ENCODE measurements at places on chromosomes 6 and 20. TPM values are rescaled to one million over a fixed set of nuclear protein-coding genes. Genes with fewer than 3 reads are reported as not detected.
A peak's percentile ranks its signal among the peaks of the same experiment; 100 is the strongest.

GRCh38 chr6:81734500-81735150 lies 17.9 kb downstream of the TENT5A start:
- no peaks in the 10 kb centered on the region for H3K27me3 ChIP-seq
- H3K27ac ChIP-seq = no peak overlapping the region
- DNase-seq = no peak

DNA sequence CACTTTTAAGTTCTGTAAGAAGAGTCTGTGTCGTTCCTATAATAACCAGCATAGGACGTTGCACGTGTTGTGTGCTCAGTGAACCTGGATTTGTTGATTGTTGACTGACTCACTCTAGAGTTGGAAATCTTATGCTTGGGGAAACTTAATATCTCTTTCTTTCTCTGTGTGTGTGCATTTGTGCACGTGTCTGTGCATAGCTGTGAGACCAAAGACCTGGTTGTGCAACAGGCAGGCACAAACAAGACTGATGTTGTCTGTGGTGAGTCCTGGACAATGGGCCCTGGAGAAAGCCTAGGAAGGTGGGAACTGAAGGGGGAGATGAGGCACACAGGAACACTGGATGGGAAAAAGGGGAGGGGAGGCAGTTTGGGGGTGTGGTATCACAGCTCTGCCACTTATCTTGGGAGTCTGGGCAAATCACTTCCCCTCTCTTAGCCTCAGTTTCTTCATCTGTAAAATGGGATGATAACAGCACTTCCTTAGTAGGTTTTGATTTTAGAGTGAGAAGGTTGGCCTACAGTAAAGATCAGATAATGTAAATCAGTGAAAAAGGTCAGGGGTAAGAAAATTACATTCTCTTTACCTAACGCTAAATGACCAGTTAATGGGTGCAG lies 8.4 kb downstream of the CD40 start:
- 0 out of 2 replicates have a peak, but pooled peaks cover 3% of the 10 kb centered on the region for H3K36me3 ChIP-seq
- no peak overlapping the region for H3K27ac ChIP-seq
- no peaks in the 10 kb centered on the region for H3K4me1 ChIP-seq

The HLA-C gene
- total RNA-seq = 333 TPM

DNA sequence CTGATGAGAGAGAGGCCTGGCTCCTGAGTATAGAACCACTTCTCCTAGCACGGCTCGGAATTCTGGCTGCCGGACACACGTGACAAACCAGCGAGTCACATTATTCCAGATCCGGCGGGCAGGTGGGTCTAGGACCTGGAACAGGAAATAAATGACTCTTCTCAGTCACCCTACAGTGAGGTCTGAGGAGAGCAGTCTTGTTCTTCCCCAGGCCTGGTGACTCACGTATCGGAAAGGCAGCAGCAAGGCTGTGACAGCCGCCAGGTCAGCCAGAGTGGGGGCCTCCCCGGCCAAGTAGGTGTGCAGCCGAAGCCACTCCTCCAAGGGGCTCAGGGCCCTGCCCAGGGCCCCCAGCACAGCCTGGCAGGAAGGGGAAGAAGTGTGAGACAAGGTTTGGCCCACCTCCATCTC lies 2.8 kb downstream of the VARS1 start:
- H3K27ac ChIP-seq = peak overlapping the region; percentile 98
- peaks cover 45% of the 10 kb centered on the region for H3K4me1 ChIP-seq
- no peaks in the 10 kb centered on the region for H3K27me3 ChIP-seq
- H3K4me3 ChIP-seq = peak overlapping the region; percentile 93
- peak; percentile 81 for DNase-seq
- H3K36me3 ChIP-seq = peaks cover 13% of the 10 kb centered on the region

DNA sequence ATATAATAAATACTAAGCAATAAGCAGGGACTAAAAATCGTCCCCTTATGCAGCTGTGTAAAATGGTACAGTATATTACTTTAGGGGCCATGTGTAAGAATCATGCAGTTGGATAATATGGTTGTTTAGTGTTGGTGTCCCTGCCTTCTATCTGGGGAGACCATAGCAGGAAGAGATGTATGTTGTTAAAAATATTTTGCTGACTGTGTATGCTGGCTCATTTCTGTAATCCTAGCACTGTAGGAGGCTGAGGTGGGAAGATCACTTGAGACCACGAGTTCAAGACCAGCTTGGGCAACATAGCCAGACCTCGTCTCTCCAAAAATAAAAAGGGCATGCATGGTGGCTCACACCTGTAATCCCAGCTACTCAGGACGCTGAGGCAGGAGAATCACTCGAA lies 5.6 kb downstream of the PANK2 start:
- no peak for DNase-seq
- H3K27ac ChIP-seq = no peak overlapping the region
- no peaks in the 10 kb centered on the region for H3K27me3 ChIP-seq
- peaks cover 42% of the 10 kb centered on the region for H3K4me1 ChIP-seq
- no peak overlapping the region for H3K4me3 ChIP-seq

The C2 gene
- 3.1 TPM for total RNA-seq

- no peak overlapping the region for H3K27ac ChIP-seq
- peaks cover 12% of the 10 kb centered on the region for H3K4me1 ChIP-seq
- no peak for DNase-seq
- H3K4me3 ChIP-seq = no peak overlapping the region
- no peaks in the 10 kb centered on the region for H3K27me3 ChIP-seq
These were observed 33.1 kb upstream of the SH3BGRL2 start for GRCh38 chr6:79598012-79598411.

The SAMD10 gene
- 4.2 TPM for total RNA-seq

GRCh38 chr6:83467620-83468036 lies 36.8 kb upstream of the ME1 start:
- H3K27me3 ChIP-seq = no peaks in the 10 kb centered on the region
- H3K4me1 ChIP-seq = no peaks in the 10 kb centered on the region
- no peak overlapping the region for H3K27ac ChIP-seq
- no peak for DNase-seq
- H3K36me3 ChIP-seq = no peaks in the 10 kb centered on the region
- H3K4me3 ChIP-seq = no peak overlapping the region

- no peak overlapping the region for H3K27ac ChIP-seq
- no peaks in the 10 kb centered on the region for H3K27me3 ChIP-seq
- H3K4me1 ChIP-seq = no peaks in the 10 kb centered on the region
These were observed 221.5 kb downstream of the PREX1 start for GRCh38 chr20:48606172-48606840.

DNA sequence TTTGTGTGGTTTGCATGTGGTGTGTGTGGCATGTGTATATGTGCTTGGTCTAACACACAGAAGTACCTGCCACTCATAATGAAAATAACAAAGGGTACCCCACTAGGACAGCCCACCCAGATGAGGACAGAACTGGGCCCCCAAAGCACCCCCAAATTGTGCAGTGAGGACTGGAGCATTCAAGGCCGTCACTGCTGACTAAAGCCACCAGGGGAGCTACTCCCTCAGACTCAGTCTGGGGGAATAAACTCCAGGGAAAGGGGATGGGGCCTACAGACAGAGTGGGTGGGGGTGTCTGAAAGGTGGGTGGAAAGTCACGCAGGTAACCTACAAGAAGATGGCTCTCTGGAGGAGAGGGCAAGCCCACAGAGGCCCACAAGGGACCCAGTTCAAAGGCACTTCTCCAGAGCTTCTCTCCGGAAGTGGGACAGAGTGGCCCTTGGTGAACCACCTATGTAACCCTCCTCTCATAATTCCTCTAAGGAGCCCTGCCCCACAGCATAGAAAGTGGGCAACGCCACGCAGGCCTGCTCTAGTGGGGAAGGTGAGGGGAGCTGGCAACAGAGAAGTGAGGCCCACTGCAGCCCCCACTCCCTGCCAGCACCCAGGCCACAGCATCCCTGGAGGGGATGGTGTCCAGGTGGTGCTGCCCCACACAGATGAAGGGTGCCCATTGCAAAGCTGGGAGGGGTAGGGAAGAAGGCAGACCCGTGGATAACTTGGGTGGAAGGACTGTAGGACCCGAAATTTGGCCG lies 122.8 kb upstream of the MAFB start:
- DNase-seq = no peak
- H3K4me3 ChIP-seq = no peak overlapping the region
- H3K27ac ChIP-seq = no peak overlapping the region
- H3K27me3 ChIP-seq = peaks cover 21% of the 10 kb centered on the region
- peaks cover 10% of the 10 kb centered on the region for H3K4me1 ChIP-seq

The ZSCAN23 gene
- total RNA-seq = not detected

DNA sequence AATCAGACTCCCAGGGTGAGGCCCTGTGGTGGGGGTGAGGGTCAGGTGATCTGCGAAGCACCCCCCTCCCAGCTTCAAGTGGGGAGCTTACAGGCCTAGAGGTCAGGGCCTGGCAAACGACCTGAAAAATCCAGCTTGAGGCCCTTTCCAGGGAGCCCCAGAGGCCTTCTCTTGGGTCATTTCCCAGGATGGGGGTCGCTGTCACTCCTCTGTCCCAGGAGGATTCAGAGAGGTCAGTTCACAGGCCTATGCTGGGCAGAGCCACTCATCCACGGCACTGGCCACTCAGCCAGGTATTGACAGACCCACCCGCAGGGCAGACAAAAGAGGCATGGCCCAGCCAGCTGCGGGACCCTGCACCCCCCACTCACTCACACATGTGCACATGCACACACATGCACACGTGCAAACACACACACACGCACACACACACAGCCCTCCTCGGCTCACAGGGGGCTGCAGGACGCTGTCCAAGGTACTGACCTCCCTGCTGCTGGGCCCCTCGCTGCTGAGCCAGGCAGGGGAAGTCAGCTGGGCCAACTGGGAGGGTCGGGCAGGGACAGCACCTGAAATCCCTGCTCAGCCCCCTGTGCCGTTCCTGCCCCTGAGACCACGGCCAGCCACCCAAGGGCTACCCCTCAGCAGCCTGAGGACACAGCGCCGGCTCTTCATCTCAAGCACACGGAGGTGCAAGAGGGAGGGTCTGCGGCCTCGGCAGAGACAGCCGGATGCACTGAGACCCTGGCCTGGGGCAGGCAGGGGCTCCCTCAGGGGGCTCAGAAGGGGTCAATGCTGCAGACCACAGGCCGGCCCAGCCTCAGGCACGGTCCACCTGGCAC lies 113.8 kb downstream of the TAF4 start:
- H3K4me1 ChIP-seq = peaks cover 4% of the 10 kb centered on the region
- H3K27me3 ChIP-seq = peaks cover 16% of the 10 kb centered on the region
- no peak for DNase-seq

DNA sequence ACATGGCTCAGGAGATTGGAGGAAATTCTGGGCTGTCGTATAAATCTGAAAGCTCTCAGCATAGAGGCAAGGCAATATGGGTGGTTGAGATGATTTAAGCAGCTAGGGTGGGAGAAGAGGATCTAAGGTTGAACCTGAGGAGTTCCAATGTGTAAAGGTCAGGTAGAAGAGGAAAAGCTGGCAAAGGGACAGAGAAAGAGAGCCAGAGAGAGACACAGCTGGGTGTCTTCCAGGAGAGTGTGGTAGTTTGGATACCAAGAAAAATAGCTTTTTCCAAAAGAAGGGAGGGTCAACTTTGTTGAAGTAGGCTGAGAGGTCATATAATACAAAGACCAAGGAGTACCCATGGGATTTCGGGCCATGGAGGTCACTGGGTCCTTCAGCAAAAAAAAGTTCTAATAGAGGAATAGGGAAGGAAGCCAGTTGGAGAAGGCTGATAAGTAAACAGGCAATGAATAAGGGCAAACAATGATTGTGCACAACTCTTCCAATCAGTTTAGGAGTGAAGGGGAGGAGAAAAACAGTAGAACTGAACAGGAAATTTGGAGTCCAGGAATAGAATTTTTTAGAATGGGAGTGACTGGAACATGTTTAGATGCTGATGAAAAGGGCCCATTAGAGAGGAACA lies 135.1 kb downstream of the QRSL1 start:
- H3K4me1 ChIP-seq = no peaks in the 10 kb centered on the region
- H3K36me3 ChIP-seq = no peaks in the 10 kb centered on the region
- H3K27ac ChIP-seq = no peak overlapping the region
- H3K4me3 ChIP-seq = no peak overlapping the region
- no peaks in the 10 kb centered on the region for H3K27me3 ChIP-seq

The HSPA12B gene
- not detected for total RNA-seq

DNA sequence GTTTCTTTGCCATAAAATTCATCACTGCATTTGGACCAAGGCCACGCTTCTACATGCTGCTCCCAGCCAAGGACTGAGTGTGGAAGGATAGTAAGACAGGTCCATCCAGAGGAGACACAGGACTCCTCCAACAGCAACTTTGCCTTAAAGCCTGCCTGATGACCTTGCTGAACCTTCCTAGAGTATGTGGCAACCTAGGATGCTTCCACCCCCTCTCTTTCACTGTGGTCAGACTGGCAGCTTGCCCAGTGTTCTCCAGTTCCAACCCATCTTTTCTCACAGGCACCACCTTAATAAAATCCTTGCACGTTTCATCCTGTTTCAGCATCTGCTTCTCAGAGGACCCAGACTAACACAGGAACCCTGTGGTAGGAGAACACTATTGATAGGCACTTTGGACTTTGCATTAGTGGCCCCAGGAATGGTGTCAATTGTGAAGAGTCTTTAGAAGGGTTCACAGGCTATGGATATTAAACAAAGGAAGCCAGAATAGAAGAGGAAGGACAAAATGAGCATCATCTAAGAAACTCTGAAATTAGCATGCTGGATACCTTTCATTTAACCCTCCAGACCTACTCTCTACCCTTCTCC lies 2.4 kb upstream of the PKHD1 start:
- no peak overlapping the region for H3K4me3 ChIP-seq
- no peak overlapping the region for H3K27ac ChIP-seq
- DNase-seq = no peak
- no peaks in the 10 kb centered on the region for H3K36me3 ChIP-seq
- no peaks in the 10 kb centered on the region for H3K27me3 ChIP-seq
- 0 out of 2 replicates have a peak, but pooled peaks cover 4% of the 10 kb centered on the region for H3K4me1 ChIP-seq

All from HCT116 (cell line).